CD4-positive, alpha-beta T cell treated with Interleukin-15 for 1 hour (primary cell): ENCODE measurements at places on chromosomes 5 and 9.

GRCh38 chr9:95316794-95317118, 753 bp downstream of the FANCC start:
- DNase-seq, result peak; percentile 30

DNA sequence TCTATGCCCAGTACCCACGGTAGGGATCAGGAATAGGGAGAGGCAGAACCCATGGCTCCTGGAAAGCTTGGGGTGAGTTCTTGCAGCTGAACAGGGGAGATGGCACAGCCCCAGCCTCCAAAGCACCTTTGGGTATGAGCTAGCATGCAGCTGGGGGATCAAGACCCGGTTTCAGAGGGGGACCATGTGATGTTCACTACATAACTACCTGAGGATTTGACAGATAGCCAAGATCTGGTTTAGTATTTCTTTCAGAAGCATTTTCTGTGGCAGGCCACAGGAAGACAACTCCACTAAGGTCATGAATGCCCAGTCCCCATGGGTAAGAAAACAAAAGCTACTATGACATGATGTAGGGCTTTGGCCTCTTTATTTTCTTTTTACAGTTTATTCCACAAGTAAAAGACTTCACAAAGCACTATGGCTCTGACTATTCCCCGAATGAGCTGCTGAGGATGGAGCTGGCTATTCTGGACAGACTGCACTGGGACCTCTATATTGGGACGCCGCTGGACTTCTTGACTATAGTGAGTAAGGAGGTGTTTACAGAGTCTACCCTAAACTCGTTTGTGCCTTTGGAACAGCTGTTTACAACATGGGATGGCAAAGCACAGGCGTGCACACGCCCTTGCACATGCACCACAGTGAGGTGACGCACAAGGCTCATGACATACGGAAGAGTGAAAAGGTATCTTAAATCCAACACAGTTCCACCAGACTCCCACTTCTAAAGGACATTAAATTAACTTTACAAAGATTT, 3.4 kb downstream of the CCNI2 start:
- no peak for DNase-seq

DNA sequence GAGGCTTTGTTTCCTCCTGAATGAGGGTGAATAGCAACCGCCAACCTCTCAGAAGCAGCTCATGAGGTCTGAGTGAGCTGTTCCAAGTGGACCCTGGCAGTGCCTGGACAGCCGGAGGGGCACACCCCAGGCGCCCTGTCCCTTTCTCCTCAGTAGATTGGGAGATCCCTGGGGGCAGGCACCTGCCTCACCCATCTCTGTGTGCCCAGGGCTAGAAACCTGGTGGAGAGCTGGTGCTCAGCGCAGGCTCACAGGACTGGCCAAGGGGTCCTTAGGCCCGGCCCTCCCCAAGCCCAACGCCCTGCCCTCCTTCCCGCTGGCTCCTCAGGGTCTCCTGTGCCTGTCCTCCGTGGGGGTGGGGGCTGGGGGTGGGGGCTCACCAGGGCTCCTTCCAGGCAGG, 14.9 kb upstream of the MAPK9 start:
- no peak for DNase-seq

GRCh38 chr9:124242331-124243194, 15.2 kb upstream of the NEK6 start:
- DNase-seq, result no peak

GRCh38 chr9:127854184-127854806, at the start of gene ENG:
TSS of gene ENG (minus strand) at chr9:127854658. CDS start at chr9:127854355, 303 bp downstream.
- peak; percentile 35 for DNase-seq

GRCh38 chr5:16819522-16820167, 116.4 kb downstream of the MYO10 start:
- no peak for DNase-seq

DNA sequence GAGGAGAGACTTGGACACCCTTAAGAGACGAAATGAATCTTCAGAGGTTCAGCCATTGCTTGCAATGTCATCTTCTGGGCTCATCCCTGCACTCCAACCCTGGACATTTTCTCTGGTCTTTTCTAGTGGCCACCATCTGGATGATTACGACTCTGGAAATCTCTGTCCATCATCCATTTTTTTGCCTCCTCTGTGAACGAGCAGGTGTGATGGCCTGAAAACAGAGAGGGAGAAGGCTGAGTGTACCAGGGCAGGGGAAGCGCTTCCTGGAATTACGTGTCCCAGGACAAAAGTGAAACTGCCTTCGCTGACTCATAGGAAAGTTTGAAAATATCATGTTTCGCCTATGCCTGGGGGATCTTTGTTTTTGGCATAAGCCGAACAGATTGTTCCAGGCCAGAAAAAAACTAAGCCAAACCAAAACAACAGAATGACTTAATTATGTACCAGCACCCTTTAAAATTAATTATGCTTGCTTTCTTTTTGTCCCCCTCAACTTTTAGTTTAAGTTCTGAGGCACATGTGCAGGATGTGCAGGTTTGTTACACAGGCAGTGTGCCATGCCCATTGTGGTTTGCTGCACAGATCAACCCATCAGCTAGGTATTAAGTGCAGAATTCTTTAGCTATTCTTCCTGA, 31.9 kb downstream of the ANKRD33B start:
- DNase-seq, result no peak

GRCh38 chr5:88886746-88887341, 3.9 kb upstream of the MEF2C start:
- DNase-seq, result peak; percentile 20

GRCh38 chr5:11182441-11183080, 421.5 kb upstream of the DAP start:
- no peak for DNase-seq

GRCh38 chr9:70747261-70747718, 332.8 kb upstream of the KLF9 start:
- no peak for DNase-seq

GRCh38 chr5:173733831-173734501, 117.5 kb upstream of the BOD1 start:
- peak; percentile 45 for DNase-seq

- DNase-seq, result no peak
These were observed 277.3 kb downstream of the GLIS3 start for GRCh38 chr9:4022435-4023067.

- no peak for DNase-seq
These were observed 21.7 kb downstream of the ALG2 start for GRCh38 chr9:99199938-99200539.

DNA sequence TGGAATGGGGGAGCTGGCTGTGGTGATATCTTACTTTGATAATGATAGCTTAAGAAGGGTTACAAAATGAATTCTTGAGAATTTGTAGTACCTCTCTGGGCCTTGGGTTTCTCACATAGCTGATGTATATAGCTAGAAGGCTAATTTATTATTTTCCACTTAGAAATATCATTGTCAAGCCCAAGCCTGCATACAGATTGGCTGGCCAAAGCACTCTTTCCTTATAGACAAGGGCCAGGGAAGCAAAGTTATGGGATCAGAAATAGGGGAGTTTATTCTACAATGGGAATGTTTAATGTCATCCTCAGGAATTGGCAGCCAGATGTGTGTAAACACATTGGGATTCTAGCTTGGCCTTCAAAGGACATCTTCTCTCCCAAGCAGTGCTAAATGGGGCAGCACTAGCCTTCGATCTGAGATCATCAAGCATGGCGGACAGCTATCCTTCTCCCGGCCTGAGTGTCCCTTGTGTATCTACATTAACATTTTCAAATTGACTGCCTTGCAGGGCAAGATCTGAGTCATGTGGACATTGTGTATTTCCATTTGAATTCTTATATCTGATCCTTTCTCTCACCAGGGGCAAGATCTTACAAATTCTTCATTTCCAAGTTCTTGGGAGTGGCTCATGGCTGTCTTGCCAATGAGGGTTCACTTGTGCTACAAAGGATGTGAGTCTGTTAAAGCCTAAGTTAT, 457.2 kb downstream of the ARHGEF28 start:
- DNase-seq, result no peak

DNA sequence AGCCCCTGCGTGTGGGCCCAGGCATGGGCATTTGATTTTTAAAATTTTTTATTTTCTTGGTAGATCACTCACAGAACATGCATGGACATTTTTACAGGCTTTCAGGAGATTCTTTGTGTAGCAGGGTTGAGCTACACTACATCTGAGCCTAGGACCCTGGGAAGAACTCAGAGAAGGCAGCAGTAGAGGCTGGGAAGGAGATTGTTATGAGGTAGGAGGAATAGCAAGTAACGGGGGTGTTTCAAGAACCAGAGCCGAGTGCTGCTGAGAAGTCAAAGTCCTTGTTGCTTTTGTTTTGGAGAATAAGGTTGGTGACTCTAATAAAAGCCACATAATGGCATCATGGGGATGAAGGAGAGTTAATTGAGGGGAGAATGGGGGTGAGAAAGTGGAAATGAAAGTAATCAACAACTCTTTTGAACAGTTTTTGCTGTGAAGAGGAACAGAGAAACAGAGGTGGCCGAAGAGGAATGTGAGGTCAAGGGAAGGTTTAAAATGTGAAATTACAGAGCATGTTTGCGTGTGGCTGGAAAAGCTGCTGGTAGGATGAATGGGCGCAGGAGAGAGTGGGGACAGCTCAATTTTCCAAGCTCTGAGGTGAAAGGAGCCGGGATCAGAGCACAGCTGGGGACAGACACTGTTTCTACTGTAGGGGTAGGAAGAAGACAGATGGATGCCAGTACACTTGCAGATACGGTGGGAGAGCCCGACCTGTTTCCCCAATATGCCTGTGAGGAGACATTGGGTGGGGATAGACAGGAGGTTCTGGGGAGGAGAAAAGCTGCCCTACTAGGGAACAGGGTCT, 4.7 kb upstream of the PDLIM7 start:
- DNase-seq, result no peak

GRCh38 chr5:134100283-134101091, 14.0 kb upstream of the TCF7 start:
- peak; percentile 84 for DNase-seq

DNA sequence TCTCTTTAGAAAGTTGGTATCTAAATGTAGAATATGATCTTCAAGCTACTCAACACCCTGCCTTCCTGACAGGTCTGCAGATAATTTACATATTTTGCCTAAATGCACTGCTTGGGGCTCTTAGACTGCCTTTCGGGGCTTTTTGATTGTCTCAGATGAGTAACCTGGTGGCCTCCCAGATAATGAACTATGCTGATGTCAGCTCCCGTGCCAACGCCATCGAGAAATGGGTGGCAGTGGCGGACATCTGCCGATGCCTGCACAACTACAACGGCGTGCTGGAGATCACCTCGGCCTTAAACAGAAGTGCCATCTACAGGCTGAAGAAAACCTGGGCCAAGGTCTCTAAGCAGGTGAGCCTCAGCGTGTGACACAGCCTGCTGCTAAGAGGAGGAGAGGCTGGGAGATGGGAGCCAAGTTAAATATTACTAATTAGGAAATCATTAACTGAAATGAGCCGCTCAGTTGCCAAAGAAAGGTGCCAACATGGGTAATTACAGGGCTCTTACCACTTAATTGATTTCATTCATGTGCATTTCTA, 20.8 kb upstream of the CKMT2 start:
- no peak for DNase-seq

GRCh38 chr5:172005708-172006320, 624 bp downstream of the FBXW11 start:
- DNase-seq, result no peak

DNA sequence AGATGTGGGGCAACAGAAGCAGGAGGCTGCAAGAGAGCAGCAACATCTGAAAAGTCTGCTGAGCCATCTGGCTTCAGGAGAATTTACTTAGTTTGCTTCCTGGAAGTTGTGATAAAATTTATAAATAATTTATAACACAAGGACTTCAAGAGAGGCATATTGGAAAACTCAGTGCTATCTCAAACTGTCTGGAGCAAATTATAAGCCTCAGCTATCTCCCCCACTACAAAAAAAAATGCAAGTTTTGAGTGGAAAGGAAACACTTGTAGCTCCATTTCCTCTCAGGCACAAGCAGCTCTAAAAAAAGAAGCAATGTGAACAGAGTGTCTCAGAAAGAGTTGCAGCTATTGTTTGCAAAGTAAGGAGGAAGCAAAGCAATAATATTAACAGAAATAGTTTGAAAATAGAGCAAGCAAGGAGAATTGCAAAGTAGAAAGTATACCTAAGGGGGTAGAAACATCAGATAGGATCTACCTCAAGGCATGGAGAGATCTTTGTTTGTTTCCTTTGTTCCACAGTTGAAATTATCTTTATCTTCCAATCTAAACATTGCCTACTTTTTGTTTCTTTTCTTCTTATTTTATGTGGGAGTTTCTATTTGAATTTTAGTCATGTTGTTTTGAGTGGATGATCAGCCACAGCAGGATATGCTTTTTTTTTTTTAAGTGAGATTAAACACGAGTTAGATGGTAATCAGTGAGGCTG, 55.9 kb upstream of the IL6ST start:
- DNase-seq, result no peak

DNA sequence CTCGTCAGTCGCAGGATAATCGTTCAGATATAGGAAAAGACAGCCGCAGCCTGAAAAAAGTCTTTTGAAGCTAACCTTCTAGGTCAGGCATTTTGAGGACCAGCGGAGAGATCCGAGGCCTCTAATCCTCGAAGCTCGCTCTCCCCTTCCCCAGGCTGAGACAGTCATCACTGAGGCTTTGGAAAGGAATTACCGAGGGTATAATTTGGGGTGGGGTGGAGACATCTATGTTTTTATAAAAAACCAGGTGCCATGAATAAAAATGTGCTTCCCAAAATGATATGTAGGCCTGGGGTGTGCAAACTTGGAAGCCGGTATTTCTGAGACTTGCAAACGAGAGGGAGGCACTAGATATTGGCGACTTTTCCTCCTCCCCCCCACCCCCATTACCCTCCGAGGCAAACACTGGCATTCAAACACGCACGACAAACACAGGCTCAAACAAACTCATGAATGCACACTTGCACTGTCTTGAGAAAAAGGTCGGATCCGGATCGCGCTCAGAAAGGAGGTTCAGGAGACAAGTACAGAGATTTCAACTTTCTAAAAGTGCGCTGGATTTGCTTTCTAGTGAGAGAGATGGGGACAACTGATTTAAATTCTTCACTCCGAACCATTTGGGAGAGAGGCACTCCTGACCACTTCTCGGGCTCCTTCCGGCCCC, 935 bp upstream of the MSX2 start:
- DNase-seq, result no peak

DNA sequence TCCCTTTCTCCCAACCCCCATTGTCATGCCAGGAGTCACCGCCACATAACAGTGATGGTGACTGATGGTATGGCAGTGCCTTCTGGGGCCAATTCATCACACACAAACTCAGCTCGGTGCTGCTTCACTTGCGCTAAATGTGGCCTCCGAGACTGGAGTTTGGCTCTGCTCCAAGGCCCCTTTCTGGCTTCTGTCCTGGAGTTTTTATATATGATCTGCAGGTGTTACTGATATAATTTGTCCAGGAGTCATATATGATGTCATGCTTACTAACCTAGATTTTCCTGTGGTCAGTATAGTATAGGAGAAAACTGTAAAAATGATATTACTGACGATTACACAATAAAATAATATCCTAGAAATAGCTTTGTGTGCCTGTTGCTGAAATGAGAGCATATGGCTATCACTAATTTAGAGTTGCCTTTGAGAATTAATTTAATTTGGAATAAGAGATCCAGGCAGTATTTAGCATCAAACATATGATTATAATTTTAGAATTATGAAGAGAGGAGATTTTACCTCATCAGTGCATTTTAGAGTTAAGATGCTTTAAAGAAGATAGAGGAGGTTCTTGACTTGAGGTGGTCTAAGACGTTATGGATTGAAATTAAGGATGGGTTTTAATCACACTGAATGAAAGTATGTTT, 334.1 kb upstream of the CD180 start:
- no peak for DNase-seq
